ENCODE measurements at places on chromosomes 3 and 15.
A peak's percentile ranks its signal among the peaks of the same experiment; 100 is the strongest.

- DNase-seq, result no peak
These were observed 202.6 kb downstream of the XXYLT1 start for GRCh38 chr3:195068084-195069080.

- DNase-seq, result no peak
These were observed 13.2 kb upstream of the NMB start for GRCh38 chr15:84671211-84671610.

DNA sequence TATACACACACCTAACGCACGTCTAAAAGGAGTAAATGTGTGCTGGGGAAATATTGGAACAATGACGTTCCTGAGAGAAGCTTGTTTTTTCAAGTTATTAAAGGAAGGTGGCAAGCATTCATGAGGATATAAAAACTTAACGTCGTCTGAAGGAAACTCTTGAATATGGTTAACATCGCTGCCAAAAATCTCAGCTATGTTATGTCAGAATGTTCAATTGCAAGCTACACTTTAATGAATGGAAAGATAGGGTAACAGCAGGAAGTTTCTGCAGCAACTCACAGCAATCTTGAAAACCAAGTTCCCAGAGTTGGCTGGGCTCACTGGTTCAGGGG, 54.3 kb upstream of the MEF2A start:
- DNase-seq, result no peak

DNA sequence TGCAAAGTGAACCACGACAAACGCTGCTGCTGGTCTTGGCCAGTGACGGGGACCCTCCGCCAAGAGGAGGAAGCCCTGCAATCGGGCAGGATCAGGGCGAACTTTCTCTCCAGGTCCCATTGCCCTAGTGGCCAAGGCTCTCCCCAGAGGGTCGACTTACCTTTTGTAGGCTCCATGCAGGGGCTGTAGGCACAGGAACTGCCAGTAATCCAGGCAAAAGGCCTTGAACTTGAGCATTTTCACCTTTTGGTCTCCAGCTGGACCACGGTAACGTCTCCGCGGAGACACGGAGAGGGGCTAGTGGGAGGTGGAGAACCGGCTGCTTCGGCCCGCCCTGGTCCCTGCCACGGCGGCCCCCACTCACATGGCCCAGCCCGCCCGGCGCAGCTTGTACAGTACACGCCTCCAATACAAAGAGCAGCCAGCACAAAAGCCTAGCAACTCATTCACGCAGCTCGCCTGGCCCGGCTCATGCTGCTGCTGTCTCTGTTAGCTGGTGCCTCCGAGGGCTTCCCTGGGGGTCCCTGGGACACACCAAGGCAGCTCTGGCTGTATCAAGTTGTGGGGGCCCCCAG, 31.0 kb downstream of the IQSEC1 start:
- no peak for DNase-seq

DNA sequence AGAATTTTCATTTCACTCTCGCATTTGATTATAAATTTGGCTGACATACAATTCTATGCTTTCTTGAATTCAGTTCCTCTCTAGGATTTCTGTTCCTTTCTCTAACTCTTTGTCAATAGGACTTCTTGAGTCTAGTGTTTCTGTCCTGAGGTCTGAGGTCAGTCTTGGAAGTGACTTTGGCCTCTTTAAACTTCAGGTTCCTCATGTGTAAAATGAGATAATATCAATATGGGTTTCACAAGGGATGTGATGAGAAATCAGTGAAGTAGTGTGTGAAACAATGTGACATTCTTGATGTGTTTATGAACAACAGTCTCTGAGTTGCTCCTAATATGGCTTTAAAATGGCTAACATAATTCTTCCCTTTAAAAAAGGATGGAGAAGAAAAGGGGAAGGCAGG, 92.2 kb downstream of the SV2B start:
- no peak for DNase-seq

DNA sequence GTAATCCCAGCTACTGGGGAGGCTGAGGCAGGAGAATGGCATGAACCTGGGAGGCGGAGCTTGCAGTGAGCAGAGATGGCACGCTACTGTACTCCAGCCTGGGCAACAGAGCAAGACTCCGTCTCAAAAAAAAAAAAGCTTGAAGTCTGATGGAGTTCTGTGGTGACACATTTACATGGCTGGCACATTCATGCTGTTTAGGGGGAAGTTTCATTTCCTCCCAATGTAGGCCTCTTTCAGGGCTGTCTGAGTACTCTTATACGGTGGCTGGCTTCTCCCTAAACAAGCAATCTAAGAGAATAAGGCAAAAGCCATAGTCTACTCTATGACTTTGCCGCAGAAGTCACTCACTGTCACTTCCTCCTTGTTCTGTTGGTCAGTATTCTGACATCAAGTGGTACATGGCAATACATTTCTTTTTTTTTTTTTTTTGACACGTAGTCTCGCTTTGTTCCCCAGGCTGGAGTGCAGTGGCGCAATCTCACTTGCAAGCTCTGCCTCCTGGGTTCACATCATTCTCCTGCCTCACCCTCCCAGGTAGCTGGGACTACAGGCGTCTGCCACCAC, 41.2 kb downstream of the OIP5 start:
- no peak for DNase-seq

DNA sequence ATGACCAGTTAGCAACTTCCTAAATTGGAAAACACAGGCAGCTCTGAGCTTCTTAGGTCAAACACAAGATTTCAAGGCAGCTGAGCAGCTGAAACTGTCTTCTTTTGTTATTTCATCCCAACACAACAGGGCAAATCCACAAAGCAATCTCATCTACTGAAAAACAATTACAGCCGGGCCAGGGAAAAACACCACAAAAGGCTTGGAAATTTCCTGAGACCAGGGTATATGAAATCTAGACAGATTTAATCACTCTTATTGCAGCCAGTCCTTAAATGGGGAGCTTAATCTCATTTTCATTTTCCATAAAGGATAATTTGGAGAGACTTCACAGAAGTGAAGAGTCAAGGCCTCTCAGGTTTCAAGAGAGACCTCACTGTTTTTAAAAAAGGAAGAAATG, 181.8 kb downstream of the SSR3 start:
- no peak for DNase-seq

GRCh38 chr3:6250167-6250566, 610.7 kb upstream of the GRM7 start:
- DNase-seq, result no peak

GRCh38 chr15:51266656-51267050, 71.7 kb downstream of the CYP19A1 start:
- DNase-seq, result no peak

DNA sequence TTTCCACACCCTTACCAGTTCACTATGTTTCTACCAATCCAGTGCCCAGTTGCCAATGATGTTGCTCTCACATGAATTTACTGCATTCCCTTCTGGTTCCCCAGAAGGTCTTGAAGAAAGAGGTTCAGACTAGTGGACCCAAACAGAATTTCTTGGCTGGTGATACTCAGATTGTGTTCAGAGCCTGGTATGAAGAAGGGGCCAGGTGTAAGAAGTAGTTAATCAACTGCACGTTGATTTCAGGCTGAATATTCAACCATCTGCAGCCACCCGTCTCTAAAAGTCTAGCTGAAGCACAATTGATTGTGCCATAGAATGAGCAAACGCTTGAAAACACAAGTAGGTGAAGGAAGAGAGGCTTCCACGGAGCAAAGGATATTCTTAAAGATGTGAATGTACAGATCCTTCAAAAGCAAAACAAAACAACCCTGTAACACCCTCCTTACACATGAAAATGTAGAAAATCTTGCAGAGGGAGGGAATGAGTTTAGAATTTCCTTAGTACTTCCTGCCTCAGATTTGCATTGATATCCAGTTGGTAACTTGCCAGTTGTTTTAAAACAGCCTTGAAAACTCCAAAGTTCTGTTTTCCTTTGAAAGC, 4.7 kb downstream of the RBMS3 start:
- no peak for DNase-seq

GRCh38 chr15:63554337-63554927, 42.8 kb upstream of the FBXL22 start:
- DNase-seq, result no peak

DNA sequence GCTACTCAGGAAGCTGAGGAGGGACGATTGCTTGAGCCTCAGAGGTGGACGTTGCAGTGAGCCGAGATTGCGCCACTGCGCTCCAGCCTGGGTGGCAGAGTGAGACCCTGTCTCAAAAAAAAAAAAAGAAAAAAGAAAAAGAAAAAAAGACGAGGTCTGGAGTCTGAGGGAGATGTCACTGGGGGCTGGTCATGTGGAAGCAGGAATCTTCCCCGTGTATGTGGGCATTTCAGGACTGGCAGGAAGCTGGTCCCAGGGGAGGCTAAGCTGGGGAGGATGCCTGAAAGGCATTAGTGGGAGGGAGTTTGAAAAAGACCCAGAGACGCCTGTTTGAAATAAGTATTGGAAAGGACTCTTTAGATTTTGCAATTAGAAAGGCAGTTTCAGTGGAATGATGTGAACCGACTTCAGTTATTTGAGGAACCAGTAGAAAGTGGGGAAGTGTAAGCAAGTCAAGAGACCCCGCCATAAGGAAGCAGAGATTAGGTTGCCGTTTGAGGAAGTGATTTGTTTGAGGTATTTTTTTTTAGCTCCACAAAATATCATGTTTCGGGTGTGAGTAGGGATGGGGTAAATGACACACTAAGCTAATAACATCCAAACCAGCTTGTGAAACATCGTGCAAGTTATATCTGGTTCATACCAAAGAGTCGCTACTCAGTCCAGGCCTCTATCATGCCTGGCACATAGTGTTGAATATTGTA, 55.5 kb downstream of the ST6GAL1 start:
- no peak for DNase-seq

GRCh38 chr15:84889313-84889990, 5.0 kb downstream of the SLC28A1 start:
- DNase-seq, result no peak

GRCh38 chr3:105140899-105141367, 225.8 kb upstream of the ALCAM start:
- no peak for DNase-seq

DNA sequence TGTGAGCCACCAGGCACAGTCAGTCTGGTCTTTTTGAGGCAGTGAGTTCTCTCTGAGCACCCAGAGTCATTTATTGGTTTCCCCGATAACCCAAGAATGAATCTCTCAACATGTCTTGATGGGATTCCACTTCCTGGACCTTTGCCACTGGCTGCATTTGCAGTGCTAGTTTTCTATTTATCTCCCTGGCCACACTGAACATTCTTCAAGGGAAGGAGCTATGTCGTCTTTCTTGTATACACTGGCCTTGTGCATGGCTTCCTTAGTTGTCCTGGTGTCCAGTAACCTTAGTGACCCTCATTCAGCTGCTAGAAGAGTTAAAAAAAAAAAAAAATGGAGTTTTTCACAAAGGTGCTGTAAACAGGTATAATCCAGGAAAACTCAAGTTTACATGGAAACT, 64.9 kb upstream of the CMTM7 start:
- no peak for DNase-seq

DNA sequence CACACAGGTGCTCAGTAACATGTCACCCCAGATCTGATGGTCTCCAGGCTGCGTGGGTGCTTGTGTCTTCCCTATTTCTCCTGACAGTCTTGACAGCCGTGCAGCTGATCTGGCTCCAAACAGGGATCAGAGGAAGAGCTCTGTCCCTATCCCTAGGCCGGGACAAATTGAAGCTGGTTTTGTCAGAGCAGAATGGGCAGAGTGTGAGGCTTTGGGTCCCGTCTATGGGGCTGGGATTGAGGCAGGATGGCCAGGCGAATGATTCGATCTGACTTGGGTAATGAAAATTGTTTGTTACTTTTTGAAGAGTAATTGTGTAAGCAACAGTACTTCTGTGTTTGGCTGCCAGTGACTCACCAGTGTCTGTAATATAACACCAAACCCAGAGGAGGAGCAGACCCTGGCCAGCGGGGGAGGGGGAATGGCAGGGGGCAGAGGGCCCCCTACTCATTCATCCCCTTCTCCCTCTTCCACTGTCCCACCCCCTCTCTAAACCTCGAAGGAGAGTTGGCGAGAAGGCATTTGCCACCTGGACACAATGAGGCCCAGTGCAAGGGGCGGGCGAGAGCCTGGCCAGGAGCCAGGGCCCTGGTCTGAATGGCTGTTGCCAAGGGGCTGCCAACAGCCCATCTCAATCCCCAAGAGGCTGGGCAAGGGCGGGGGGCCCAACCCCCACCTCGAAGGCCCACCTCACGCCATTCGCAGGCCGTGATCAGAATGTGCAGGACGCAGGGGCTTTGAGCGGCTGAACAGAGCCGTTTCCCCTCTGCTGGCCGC, 4.9 kb upstream of the MAGEF1 start:
- peak; percentile 76 for DNase-seq

DNA sequence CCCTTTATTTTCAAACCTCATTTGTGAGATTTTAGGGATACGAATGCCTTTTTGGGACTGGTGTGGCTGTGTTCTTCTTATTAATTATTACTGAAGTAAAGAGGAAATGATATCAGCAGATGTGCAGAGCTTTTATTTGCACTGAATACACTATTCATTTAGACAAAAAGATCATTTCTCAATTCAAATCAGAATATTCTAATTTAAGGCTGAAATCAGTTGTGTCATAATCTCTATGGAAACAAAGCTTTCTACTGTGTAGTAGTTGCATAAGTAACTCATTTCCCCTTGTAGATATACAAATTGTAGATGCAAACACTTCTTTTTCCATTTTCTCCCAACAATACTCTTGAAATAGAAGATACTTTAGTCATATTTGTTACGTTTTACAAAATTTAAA, 56.0 kb downstream of the PDE8A start:
- DNase-seq, result no peak

- DNase-seq, result no peak
These were observed 286.7 kb upstream of the TGFBR2 start for GRCh38 chr3:30319713-30320112.

GRCh38 chr3:105747060-105747541, 121.7 kb downstream of the CBLB start:
- DNase-seq, result no peak

- DNase-seq, result no peak
These were observed 13.0 kb downstream of the CPA3 start for GRCh38 chr3:148878095-148878494.

- DNase-seq, result no peak
These were observed 30.4 kb downstream of the ACKR2 start for GRCh38 chr3:42839616-42840015.

- DNase-seq, result no peak
These were observed 15.4 kb downstream of the TMEM44 start for GRCh38 chr3:194617827-194618226.

- DNase-seq, result no peak
These were observed 407.5 kb upstream of the NECTIN3 start for GRCh38 chr3:110664148-110664547.

DNA sequence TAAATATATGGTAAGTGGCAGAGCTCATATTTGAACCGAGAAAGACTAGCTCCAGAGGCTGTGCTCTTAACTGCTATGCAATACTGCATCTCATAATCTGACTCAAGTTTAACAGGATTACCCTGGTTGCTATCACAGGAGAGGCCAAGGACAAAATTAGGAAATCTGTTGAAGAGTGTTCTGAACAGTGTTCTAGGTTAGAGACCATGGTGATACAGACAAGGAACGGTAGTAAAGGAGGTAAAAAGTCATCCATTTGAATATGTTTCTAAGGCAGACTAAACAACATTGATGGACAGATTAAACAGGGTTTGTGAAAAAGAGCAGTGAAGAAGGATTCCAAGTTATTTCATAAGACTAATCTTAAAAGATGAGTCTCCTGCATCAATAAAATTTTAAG, 22.1 kb downstream of the PLOD2 start:
- DNase-seq, result no peak

Data from spinal cord (tissue), 10 donors.